ENCODE measurements at places on chromosomes 13 and 19.
A peak's percentile ranks its signal among the peaks of the same experiment; 100 is the strongest.

DNA sequence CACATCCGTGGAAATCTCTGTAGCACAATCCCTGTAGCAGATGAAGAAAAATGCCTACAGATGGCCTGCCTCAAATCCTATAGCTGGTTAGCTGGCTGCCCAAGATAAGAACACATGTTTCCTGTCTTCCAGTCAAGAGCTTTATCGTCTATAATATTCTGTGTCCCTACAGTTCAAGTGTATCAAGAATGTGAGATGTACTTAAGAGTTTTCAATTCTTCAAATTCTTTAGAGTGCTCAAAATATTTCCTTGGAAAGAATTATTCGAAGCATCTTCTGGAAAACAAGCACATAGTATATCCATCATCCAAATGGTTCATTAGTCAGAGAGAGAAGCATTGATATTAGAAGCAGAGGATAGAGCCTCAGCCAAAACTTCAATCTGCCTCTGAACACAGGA is 239.8 kb downstream of the COG6 start:
- DNase-seq = no peak

DNA sequence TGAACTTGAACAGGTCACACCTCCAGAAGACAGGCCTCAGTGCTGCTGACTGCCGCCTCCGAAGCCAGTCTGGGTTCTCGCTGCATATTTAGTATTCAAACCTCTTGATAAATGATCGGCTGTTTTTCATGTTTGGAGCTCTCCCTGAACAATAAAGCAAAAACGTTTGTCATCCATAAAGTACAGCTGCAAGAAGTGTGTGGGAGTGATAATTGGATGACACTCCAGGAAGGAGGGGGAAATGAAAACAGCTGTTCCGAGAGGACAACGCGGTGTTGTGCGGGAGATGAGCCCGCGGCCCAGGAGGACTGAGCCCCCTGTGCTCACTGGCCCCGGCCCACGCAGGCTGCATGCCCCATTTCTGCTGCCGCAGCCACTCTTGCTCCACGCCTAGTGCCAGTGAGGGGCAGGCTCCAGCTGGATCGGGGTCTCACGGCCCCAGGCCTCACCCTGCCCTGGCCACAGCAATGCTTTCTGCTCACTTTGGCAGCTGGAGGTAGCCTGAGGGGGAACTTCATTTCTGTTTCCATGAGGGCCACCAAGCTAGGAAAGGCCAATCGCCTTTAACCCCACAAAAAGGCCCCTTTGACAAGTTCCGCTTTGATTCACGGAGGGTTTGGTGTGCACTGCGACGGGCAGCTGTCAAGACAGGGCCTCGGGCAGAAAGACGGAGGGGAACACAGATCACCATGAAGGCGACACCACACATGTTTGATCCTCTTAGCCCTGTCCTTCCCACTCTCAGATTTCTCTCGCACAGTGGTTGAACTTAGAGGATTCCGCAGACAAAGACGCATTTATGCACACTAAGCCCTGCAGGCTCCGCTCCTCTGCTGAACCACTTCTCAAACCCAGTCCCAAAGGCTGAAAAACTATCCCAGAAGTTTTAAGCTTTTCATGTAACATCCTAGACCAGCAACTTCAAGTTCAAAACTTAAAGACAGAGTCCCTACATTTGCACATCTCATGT is 537.6 kb downstream of the EFNB2 start:
- no peak for DNase-seq

DNA sequence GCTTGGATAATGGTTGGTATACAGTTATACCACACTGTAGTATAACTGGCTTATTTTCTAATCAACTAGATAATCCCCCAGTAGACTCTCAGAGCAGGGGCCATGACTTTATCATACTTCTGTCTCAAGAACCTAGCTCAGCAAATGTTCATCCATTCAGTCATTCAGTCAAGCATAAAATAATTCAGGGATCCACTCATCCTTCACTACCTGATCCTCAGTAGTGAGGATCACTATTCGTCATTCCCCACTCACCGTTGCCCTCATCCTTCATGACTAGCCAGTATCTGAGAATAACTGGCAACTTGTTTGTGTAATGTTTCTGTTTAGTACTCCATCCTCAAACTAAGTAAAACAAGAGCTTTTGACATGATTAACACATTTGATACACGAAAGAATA is 77.6 kb downstream of the TSC22D1 start:
- no peak for DNase-seq

DNA sequence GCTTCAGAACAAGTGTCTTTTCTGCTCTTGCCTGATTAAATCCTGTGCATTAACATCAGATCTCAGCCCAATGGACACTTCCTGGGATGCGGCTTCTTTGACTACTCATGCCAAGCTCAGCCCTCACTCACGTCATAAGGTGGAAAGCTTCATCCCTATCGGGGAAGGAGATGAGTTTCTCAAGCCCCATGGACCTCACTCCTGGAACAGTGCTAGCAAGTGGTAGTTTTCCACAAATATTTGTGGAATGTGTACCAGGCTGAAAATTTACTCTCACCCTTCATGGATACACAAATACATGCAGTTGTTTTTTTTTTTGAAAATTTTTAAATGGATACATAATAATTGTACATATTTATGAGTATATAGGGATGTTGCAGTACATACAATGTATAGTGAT is 34.6 kb upstream of the FARP1 start:
- no peak for DNase-seq

- DNase-seq = no peak
Observed at GRCh38 chr13:29964181-29964845, 113.9 kb upstream of the UBL3 start.

- DNase-seq = peak; percentile 62
Observed at GRCh38 chr13:20566468-20566897, 474 bp upstream of the IFT88 start.

- no peak for DNase-seq
Observed at GRCh38 chr19:51263808-51264207, 12.9 kb downstream of the SIGLECL1 start.

Measured in RWPE1 (cell line).